ENCODE measurements at places on chromosomes 11 and 22.

- DNase-seq = no peak
These were observed 433.6 kb upstream of the DDI1 start for GRCh38 chr11:103602840-103603239.

DNA sequence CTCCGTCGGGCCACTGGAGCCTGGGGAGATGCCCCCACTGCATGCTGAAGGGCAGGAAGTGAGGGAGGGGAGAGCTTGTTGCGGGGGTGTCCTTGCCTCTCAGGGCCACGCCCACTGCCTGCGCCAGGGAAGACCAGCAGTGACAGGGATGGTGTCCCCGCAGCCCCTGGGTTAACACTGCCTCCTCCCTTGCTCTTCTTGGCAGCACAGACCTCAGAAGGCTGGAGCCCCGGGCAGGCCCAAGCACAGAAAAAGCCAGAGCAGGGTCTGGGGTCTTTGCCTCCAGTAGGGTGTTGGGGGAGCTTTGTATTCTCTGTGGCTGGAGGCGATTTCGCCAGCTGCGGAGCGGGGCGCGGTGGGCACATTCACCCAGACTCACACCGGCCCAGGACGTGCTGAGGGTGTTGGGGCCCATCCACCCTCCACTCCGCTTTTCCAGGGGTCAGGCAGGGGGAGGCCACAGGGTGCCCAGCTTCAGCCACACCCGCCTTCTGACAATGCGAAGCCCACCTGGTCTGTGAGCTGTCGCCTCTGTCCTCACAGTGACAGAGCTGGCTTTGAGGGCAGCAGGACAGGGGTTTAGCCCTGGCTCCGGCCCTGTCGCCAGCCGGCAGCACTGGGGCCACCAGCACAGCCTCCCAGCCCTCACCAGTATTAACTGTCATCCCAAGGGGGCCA, 83.7 kb downstream of the CDKN1C start:
- DNase-seq = no peak

GRCh38 chr11:69450064-69450856, 31.2 kb upstream of the LINC01488 start:
- DNase-seq = no peak

- DNase-seq = no peak
These were observed 221.9 kb upstream of the TBCEL start for GRCh38 chr11:120801801-120802689.

GRCh38 chr11:7967097-7967496, 1.9 kb upstream of the NLRP10 start:
- DNase-seq = no peak

DNA sequence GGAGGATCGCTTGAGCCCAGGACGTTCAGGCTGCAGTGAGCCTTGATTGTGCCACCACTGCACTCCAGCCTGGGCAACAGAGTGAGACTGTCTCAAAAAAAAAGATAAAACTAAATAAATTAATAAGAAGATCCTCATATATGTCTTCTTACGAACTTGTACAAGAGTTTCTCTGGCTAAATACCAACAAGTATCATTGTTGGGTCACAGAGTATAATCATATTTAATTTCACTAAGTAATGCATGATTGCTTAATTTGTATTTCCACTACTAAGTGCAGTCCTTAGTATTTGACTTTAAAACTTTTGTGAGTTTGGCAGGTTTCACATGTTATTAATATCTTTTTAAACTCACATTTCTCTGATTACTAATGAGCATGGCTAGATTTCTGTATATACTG, 60.9 kb downstream of the PACS1 start:
- DNase-seq = no peak

DNA sequence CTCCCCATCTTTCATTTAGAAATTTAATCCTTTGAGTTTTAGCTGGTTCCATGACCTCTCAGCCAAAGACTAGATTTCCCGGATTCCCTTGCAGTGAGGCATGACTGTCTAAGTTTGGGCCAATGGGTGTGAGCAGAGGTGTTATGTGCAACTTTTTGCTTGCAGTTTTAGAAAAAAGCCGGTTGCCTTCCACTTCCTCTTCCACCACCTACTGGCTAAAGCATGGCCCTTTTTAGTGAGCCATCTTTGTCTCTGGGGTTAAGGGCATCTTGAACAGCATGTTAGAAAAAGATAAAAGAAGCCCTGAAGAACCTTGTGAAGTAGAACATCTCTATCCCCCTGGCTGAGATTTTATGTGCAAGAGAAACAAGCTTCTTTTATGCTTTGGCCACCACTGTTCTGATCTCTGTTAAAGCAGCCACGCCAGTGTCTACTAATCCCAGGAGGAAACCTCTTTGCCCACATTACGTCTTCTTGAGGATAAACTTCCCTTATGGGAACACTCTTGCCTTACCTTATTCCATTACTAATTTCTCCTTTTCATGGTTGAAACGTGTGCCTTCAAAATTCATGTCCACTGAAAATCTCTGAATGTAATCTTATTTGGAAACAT, 279.9 kb downstream of the TENM4 start:
- DNase-seq = no peak

DNA sequence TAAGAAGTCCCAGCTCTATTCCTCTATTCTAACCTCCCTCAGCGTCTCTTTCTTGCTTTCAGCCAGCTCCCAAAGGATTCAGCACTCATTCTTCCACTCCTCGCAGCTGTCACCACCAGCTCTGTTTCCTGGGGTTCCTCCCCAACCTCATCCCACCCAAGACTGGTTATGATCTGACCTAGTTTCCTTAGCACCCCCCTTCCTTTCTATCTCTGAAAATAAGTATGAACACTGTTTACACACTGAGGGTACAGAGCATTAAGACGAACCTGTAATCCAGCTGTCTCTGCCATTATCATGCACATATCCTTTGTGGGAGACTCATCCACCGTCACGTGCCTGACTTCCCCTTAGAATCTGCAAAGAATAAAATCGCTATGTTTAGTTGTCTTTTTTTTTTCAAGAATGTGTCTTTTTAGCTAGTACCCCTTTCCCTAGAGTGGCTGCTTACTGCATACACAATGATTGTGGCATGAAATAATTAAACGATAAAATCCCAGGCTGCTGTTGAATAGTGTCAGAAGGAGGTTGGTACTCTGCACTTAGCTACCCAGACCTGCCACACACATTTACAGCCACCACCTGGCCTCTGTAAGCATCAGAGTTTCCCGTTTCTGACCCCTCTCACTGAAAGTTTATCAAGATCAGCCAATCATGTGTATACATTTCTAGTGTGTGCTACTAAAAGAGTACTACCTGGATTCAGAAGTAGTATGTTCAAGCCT, 26.9 kb upstream of the CSTF3 start:
- DNase-seq = no peak

DNA sequence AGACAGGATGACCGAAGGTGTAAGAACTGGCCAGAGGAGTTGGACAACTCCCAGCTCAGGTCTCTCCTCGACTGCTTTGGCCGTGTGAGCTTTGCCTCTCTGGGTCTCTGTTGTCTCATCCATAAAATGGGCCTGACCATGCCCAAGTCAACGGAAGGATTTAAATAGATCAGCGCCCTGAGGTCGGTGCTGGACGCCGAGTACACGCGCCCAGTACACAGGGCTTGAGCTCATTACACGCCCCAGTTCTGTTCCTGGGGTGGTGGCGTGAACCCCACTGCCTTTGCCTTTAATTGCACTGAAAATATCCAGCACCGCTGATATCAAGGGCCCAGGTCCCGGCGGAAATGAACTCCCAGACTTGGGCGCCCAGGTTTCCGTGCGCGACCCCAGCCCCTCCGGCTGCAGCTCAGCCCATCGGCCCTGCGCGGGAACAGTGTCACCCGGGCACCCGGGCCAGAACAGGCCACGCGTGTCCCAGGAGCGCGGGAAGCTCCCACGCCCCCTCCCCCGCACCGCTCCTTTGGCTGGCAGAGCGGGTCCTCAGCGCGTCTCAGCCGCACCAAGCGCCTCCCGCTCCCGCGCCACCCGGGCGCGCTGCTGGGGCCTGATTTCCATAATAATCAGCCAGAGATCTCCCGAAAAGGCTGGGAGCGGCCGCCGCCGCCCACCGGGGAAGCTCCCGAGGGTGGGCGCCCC, 42.2 kb downstream of the CYTH4 start:
- no peak for DNase-seq

DNA sequence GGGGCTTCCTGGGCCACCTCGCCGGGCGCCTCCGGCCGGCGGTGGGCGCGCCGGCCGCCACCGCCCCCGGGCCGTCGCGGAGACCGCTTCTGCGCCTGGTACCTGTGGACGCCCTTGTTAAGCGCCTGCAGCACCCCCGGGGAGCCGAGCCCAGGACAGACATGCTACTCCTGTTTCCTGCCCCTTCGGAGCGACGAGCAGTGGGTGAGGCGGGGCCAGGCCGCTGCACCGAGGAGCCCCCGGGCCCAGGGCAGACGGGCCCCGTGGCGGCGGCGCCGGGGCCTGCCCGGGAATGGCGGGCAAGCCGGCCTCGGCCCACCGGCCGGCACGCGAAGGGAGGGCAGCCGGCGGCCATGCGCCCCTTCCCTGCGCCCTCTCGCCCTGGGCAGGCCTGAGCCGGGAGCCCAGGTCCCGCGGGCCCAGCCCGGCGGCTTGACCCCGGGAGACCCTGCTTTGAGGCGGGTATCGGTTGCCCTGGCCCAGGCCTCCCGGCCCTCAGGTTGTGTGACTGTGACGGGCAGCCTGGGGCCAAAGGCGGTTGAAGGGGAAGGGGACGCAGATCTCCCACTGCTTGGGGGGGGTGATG, 789 bp upstream of the KDM2A start:
- DNase-seq = no peak

DNA sequence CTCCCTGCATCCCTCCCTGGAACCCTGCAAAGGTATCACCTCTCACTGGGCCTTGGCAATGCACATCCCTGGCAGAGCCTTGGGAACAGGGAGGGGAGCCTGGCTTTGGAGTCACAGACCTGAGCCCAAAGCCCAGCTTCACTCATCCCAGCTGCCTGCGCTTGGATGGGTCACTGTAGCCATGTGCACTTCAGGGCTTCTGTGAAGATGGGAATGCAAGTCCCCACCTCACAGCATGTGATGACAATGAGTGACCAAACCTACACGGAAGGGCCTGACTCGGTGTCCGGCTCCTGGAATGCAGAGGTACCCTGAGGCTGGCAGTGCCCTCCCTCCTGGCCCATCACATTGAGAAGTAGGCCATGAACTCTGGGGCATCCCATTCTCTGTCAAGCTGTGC, 22.8 kb upstream of the BAIAP2L2 start:
- no peak for DNase-seq

DNA sequence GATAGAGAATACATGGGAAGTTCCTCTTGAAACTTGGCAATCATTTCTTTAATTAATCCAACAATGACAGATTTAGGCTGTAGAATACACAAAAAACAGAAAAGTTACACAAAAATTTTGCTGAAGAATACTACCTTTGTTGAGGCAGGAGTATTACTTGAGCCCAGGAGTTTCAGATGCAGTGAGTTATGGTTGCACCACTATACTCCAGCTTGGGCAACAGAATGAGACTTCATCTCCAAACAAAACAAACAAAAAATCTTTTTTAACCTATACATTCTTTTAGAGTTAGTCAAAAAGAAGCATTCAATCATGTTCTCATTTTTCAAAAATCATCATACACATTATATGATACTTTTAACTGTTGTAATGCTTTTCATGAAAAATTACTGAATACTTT, 22.1 kb downstream of the UEVLD start:
- no peak for DNase-seq

DNA sequence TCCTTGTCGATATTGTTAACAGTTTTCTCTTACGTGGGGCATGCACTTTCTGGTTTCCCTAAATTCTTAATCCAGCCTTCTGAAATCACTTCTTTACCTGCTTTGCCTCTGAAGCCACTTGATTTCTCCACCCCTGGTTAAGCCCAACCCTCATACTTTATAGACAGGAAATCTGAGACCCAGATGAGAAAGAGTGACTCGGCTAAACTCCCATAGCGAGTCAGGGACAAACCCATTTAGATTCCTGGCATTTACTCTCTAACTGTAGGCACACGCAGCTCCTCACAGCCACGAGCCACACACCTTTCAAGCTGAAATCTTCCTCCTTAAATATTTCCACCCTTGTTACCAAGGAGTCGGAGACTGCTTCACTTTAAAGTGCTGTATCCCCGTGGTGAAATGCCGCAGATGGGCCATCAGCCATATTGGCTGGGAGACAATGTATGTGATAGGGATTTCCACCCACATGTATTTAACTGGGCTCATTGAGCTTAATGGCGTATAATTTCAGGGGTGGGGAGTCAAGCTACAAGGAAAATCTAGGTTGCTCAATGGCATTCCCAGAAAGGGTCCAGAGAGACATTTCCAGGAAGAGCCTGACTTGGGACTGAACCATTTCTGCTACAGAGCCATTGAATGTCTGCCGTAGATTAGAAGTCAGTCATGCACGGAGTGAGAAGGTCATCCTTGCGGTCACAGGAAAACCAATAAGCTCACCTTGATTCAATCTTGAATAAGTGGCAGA, 49.9 kb upstream of the GRK3 start:
- DNase-seq = no peak

DNA sequence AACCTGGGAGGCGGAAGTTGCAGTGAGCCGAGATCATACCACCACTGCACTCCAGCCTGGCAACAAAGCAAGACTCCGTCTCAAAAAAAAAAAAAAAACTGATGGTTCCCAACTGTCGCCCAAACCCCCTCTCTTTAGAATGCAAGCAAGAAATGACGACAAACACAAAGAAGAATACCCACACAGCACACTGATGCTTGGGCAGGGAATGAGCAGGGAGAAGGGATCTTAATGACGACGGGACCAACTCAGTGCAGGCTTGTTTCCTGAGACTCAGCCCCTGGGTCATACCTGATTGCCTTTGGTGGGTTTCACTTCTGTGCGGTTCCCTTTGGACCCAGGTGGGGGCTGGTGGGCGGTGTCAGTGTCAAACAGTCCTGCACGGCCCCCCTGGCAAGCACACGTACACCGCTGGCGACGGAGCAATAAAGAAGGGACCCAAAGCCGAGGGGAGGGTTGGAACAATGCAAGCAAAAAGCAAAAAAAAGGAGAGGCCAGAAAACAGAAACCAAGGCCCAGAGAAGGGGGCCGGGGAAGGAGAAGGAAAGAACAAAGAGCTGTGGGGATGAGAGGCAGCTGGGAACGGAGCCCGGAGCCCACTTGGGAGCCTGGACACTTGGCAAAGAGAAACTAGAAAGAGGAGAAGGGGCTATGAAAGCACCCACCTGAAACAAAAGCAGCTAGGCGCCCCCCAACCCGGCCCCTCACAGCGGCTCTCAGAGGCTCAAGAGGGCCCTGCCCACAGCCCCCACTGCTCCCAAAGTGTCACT, 99.6 kb downstream of the CELSR1 start:
- DNase-seq = no peak

GRCh38 chr22:45993841-45994240, 16.9 kb upstream of the WNT7B start:
- DNase-seq = no peak

- DNase-seq = no peak
These were observed 478.8 kb upstream of the RAG2 start for GRCh38 chr11:37076866-37077265.

GRCh38 chr11:19738124-19738523, 25.5 kb downstream of the NAV2 start:
- DNase-seq = no peak

DNA sequence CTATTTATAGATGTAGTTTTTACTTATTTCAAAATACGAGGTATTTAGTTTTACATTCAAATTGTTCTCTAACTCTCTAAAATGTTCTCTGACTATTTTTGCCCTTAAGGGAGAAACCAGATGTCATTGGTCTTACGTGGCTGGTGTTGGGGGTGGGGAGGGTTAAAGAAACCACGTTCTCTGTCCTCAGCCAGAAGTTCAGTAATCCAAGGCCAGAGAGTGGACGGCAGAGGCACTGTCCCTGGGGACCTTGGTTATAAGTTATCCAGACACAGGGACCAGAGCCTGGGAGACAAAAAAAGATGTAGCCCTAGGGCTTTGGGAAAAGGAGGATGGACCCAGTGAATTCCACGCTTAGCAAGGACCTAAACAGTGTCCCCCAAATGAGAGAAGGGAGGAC, 706 bp upstream of the OR51E1 start:
- no peak for DNase-seq
